ENCODE measurements at places on chromosomes 3 and 15.

DNA sequence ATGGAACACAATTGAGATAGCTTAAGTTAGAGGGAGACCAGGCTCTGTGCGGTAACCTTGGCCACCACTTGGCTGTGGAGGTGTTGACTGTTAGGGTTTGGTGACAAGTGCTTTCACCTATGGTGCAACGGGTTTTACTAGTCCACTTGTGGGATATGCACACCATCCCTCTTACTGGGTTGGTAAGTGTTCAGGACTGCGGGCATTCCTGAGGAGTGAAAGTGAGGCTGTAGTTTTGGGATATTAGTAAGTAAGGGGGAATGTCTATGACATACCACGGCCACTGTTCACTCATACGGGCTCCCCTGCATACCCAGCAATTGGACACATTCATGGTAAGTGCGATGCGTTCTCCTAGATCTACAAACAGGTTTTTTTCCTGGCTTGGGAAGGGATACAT is 8.0 kb upstream of the RAD54L2 start:
- DNase-seq: no peak

- DNase-seq: no peak
Observed at GRCh38 chr3:152208439-152208838, 60.3 kb upstream of the MBNL1 start.

GRCh38 chr15:96107916-96108315 is 222.6 kb upstream of the NR2F2 start:
- DNase-seq: no peak

DNA sequence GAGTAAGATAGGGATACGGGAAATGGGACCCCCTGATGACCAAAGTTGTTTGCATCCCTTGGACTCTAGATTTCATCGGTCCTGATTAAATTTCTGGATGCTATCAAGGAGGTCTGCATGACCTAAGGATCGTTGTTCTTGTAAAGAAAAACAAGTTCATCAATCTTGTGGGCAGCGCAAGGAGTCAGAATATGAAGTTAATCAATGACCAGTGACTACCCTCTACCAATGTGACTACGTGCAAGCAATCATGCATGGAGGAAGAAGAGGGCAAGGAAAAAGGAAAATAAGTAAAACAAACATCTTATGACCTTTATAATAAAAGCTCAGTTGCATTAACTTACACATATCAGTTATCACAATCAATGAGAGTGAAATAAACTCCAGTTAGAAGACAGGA is 139.7 kb downstream of the RTP4 start:
- DNase-seq: no peak

DNA sequence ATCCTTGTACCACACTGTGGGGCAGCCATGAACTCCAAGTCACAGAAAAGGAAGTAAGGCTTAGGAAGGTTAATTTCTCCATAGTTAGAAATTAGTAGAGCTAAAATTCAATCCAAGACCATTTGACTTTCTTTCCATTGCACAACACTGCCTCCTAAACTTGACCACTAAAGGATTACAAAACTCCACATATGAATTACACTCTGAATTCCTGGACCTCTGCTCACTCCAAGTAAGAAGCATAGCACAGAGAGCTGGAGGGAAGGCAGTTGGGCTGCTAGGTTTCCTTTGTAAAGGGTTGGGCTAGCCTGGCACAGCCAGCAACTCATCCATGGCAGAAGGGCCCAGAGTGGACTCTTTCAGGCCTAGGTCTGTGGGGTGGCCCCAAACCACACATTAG is 134.4 kb downstream of the MYLK start:
- no peak for DNase-seq

DNA sequence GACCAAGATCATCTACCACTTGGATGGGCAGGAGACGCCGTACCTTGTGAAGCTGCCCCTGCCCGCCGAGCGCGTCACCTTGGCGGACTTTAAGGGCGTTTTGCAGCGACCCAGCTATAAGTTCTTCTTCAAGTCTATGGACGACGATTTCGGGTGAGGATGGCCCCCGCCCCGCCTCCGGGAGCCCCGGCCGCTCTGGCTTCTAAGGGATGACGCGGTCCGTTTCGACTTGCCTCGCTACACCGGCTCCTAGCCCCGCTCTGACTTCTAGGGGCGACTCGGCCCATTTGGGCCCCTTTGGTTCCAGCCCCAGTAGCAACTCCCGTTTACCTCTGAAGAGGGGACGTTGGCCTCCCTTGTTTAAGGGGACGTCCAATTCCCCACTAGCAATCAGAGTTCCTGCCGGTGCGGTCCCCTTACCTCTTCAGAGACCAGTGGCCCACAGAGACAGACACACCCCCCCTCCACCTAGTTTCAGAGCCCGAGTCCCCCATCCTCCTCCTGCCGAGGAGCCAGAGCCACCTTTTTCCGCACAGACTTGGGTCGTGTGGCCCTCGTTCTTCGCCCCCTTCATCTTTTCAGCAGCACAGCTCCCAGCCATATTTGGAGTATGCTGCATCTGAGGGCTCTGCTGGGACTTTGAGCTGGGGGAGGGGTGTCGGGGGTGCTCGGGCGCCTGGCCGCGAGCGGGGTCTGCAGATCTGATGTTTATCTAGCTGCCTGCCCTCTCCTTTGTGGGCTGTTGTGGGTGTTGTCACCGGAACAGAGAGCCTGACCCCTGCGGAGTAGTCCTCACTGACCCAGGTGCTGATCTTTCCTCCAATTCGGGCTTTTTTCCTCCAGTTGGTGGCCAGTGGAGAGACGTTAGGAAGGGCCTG is 706 bp downstream of the DVL3 start:
- peak; percentile 36 for DNase-seq

DNA sequence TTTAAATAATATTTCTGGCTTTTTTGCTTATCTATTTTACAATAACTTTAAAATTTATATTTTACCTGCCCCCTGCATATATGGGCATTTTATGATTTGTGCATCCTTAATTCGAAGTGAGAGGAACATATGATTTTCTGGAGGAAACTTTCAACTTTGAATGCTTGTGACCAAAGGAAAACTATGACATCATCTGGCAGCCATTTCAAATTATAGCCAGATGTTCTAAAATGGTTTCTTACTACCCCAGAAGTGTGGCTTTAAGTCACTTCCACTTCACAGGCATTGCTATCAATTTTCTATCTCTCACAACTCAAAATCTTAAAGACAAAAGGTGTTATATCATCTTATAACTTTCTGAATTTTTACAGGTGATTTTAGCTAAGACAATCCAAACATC is 508.8 kb downstream of the RBMS3 start:
- no peak for DNase-seq

GRCh38 chr3:197956626-197956988 is 3.4 kb upstream of the LMLN start:
- no peak for DNase-seq

DNA sequence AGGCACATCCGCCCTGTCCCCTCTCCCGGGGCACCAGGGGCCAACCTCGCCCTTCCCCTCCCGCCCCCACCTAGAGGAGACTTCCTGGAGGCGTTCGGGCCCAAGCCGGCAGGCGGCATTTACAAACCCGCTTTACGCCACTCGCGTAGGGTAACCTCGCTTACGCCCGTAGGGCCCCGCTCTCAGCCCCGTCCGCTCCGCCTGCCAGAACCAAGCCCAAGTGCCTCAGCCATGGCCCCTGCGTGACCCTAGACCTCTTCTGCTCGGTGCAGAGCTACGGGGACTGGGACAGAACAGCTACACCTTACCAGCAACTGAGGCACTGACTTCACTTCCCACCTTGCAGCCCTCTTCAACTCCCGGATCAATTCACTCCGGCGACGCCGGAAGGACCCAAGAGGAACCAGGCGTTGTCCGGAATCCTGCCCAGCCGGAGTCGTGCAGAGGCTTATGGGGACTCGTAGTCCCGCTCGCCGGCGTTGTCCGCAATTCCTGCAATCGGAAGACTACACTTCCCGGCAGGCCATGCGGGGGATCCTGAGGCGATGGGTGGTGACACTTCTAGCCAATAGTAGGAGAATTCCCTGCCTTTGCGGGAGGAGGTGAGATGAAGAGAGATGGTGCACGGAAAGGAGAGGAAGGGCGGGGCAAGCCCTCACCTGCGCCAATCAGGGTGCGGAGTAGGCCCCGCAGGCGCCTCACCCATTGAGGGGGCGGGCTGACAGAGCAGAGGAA is at the start of gene PDCD10:
Gene PDCD10, minus strand, starts transcription at position 395 of the 735 bp plus-strand sequence. CDS start 14,735 bp downstream, outside the sequence.
- DNase-seq: peak; percentile 98

DNA sequence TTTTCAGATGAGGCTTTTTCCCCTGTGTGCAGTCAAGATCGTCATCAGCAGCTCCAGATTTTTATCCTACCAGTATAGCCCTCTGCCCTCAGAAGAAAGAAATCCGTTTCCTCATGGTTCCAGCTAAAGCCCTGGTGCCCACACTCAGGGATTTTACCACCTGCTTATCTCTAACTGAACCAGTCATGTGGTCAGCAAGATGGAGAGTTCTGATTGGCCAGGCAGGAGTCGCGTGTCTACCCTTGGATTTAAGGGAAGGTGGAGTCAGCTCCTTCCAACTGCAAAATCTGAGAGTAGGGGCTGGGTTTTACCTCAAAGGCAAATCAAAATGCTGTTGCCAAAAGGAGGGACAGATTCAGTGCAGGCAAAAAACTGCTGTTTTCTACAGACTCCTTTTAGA is 135.3 kb downstream of the LRTM1 start:
- no peak for DNase-seq

DNA sequence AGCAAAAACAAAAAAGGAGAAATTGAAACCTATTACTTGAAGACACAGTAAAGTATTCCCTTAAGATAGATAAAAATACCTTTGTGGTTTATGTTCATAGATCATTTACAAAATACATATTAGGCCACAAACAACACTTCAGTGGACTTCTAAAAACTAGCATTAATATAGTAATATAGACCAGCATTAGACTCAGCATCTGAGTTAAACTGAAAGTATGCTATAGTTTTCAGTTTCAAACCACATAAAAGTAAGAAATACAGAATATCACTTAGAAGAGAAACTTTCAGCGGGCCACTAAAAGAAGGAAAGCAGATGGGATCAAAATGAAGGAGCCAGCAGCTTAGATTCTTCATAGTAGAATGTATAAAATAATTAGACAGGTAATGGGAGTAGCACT is 86.6 kb downstream of the MSL2 start:
- DNase-seq: no peak

DNA sequence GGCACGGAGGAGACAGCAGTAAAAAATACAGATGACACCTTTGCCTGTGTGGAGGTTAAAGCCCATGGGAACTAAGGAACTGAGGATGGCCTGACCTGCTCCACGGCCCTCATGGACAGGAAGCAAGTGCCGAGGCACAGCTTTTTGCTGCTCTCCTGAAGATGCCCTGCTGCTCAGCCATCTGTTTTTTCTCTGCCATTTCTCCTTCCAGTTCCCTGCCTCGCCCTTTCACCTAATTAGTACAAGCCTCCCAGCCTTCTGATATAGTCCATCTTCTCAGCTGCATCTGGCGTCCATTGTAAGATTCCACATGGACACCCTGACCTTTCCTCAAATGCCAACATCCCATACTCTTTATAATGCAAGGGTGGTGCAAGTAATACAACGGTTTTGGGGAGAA is 11.8 kb upstream of the CXCR6 start:
- no peak for DNase-seq

DNA sequence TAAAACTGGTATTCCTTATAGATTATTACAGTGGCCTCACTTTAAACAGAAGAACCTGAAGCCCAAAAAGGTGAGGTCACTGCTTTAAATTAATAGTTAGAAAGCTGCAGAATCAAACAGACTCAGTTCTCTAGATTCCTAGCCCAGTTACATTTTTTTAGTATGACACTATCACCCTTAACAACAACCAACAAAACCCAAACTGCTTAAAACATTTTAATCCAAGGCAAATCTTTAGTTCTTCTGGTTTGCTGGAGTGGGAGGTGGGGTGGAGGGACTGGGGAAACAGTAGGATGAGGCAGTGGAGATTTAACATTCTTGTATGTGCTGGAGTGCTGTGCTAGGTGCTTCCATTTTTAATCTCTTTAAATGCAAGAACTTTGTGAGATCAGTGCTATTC is 631.6 kb upstream of the KCNMB2 start:
- no peak for DNase-seq

- no peak for DNase-seq
Observed at GRCh38 chr3:87446849-87447387, 170.5 kb upstream of the POU1F1 start.

All from CD4-positive, alpha-beta T cell treated with Interleukin-10 for 1 hour (primary cell).